ENCODE measurements at places on chromosomes 13 and 19. TPM values are rescaled to one million over a fixed set of nuclear protein-coding genes. Genes with fewer than 3 reads are reported as not detected.

CADM4 gene
- 0.27 TPM for total RNA-seq

GRCh38 chr13:59906413-59907049, 257.2 kb downstream of the DIAPH3 start:
- peak; percentile 29 for DNase-seq

DNA sequence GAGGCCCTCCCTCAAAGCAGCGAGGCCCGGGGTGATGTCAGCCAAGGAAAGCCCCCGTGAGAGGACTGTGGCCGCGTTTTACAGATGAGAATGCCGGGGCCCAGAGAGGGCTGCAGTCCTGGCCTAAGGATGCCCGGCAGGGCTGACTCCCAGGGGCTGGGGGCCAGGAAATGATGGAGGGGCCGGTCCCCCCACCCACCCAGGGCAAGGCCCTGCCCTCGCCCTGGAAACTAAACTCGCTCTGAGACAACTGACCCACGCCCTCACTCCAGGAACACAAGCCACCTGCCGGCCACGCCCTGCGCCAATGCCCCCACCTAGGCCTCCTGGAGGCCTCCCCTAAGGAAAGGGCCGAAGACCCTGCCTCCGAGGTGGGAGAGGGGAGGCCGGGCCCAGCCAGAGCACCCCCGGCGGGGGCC, 7.2 kb downstream of the ZBTB7A start:
- no peak for DNase-seq

DPF1 gene
- total RNA-seq: 6.5 TPM

- no peak for DNase-seq
Observed at GRCh38 chr13:112803422-112803821, 113.6 kb downstream of the ATP11A start.

IGFL2 gene
- total RNA-seq: not detected

- DNase-seq: no peak
Observed at GRCh38 chr13:42035905-42036521, 12.4 kb upstream of the DGKH start.

DNA sequence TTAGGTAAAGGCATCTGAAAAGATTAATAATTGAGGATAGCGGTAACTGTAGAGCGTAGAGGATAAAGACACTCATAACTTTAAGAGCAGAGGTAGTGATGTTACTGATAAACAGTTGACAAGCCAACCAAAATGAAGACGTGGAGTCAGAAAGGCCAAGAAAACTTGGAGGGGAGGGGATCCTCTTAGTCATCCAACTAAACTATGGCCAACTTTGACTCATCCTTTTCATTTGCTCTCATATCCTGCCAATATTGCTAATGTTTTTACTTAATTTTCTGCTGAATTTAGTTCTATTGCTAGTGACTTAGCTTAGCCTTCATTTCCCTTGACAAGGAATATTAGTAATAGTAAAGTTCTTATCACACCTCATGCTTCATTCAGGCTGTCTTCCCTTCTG, 13.4 kb downstream of the ITGBL1 start:
- no peak for DNase-seq

DNA sequence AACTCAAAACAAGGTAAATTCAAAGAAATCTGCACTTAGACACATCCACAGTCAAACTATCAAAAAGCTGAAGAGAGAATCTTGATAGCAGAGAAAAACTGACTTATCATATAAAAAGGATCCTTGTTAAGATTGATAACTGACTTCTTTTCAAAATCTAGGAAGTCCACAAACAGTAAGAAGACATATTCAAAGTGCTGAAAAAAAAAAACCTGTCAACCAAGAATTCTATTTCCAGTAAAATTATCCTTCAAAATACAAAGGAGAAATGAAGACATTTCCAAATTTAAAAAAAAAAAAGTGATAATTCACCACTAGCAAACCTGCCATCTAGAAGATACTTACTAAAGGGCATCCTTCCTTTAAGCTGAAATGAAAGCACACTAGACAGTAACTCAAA, 15.0 kb downstream of the VWA8 start:
- DNase-seq: no peak

ZNF780A gene
- 3.8 TPM for total RNA-seq

Measured in hematopoietic multipotent progenitor cell (in vitro differentiated cells).